ENCODE measurements at places on chromosomes 1 and 21. TPM values are rescaled to one million over a fixed set of nuclear protein-coding genes. Genes with fewer than 3 reads are reported as not detected.

- no peaks in the 10 kb centered on the region for H3K4me1 ChIP-seq
- H3K27ac ChIP-seq: no peak overlapping the region
- no peaks in the 10 kb centered on the region for H3K36me3 ChIP-seq
- H3K4me3 ChIP-seq: no peak overlapping the region
- peak; percentile 53 for DNase-seq
- no peaks in the 10 kb centered on the region for H3K27me3 ChIP-seq
Measured at GRCh38 chr1:12722626-12723025, 6.7 kb downstream of the AADACL3 start.

Gene ALX3
- total RNA-seq: not detected

Gene S100A7A
- not detected for total RNA-seq

Gene FAM167B
- 0.83 TPM for total RNA-seq

Gene IL24
- total RNA-seq: not detected

Gene CAMK2N1
- 22.2 TPM for total RNA-seq

Measured in esophagus muscularis mucosa (tissue), 4 donors.